ENCODE measurements at places on chromosomes 5 and 9. TPM values are rescaled to one million over a fixed set of nuclear protein-coding genes. Genes with fewer than 3 reads are reported as not detected.

IGFBPL1 gene
- 590 TPM for total RNA-seq

GRCh38 chr5:1255081-1255561, 29.9 kb downstream of the SLC6A18 start:
- no peak for DNase-seq

DNA sequence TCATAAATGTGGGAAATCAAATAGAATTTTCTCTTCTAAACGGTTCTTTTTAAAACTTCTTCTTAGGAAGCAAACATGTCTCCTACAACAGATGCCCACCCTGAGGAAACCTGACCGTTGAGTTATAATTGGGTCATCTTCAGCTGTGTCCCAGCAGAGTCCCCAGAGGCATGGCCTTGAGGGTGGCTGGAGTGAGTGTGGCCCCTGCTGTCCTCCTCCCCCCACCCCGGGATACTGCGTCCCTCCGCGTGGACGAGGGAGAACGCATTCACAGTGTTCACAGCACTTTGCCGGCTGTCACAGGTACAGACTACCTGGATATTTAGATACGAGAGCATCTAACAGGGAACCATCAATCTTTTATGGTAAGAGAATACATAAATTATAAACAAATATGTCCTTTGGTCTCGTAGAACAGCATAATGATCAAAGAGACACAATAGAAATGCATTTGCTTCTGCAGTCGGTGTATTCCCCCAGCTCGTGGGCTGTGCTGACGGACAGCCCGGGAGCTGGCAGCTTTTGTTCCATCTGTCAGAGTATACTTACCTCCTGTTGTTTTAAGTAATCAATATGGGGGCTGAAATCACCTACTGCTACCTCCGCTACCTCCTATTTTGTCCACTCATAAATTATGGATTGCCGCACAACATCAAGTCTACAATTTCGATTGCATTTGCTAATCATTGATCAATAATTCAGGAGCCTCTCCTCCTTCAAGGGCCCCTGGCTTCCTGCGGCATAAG, 214.7 kb downstream of the IRX2 start:
- DNase-seq, result peak; percentile 67

DNA sequence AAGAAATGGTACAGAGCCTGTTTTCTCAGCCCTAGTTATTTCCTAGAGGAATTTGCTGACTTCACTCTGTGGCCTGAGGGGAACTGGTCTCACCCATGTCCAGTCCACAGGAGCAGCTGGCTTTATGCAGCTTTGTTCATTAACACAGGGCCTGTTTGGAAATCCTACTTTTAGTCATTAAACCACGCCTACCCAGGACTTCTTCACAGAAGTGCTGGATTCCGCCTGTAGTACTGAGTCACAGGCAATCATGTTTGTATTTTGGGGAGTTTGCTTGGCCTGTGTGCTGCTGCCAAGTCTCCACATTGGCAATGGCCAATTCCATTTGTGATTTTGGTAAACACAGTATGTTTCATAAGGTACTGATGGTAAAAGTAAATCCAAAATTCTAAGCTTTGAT, 52.8 kb downstream of the CTNND2 start:
- DNase-seq, result no peak

DNA sequence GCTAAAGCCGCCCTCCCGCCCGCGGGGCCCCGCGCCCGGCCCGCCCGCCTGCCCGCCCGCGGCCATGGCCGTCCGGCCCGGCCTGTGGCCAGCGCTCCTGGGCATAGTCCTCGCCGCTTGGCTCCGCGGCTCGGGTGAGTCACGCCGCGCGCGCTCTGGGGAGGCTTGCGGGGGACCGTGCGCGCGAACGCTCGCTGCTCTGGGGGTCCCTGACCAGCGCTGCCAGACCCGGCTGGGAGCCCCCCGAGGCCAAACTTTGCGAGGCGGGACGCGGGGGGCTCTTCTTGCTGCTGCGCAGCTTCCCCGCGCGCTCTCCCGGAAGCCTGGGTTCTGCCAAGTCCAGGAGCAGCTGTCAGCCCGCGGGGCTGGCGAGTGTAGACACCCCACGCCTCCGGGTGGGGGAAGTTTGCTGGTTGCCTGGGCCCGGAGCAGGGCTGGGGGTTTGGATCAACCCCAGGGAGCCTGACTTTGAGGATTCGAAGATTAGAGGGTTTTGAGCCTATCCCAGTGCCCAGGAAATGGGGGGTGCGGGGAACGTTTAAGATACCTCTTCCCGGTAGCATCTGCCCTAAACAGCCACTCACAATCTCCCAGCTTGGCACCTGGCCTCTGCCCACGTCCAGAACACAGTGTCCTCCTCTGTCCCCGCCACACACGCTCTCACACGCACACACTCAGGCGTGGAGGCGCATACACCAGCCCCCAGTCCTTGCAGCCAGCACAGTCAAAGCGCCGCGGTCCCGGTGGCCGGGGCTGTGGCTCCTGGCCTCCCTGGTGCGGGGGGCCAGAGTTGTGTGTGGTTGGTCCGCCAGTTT, 535 bp downstream of the UNC5A start:
- DNase-seq, result no peak

DNA sequence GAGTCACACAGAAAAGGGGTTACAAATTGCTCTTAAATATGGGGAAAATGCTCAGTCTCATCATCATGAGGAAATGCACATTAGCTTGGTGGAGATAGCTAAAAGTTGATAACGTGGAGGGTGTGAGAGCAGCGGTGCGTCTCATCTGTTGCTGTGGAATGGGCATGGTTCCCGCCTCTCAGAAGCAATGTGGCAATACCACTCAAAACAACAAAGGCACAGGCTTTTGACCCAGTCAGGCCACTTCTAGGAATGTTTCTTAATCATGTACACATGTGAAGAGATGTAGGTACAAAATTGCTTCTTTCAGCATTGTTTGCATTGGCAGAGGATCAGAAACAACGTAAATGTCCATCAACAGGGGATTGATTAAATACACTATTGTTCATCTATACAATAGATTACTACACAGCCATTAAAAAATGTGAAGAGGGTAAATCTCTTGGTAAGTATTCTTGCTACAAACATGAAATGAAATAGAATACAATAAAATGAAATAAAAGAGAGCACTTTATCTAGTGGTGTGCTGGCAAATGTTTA, 212.6 kb upstream of the MSX2 start:
- no peak for DNase-seq

GRCh38 chr5:179776411-179776938, 17.3 kb upstream of the LTC4S start:
- no peak for DNase-seq

- DNase-seq, result no peak
Observed at GRCh38 chr5:6013506-6013905, 364.8 kb downstream of the MED10 start.

DNA sequence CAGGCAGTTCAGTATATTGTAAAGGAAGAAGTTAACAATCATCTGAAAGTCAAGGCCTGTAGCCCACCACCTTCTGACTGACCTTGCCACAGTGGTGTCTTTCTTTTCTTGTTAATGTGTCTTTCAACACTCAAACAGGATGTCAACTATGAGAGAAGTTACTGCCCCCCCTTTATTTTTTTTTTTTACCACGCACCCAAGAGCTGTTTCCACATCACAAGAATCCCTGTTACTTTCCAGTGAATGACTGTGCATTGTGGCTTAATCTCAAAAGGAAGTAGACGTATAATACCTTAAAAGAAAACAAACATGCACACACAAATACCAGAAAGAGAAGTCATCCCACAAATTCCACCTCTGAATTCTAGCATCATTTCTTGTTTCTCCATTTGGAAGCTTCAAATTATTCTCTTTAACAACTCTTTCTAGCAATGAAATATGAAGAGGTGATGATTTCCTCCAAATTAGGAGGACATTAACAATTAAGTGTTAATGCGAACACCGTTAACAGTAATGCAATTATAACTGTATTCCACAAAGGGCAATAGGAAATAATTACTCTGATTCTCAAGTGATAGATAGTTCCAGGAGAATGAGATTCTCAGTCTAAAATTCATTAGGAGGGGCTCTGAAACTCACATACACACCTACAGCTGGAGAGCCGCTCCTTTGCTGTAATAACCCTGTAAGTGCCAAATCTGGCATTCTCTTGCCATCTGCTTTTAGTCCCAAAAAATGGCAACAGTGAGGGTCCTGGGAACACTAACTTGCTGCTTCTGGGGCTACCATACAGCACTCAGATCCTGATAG, 201.0 kb downstream of the EFNA5 start:
- DNase-seq, result no peak

GRCh38 chr9:122265149-122265915, 650 bp downstream of the MRRF start:
- DNase-seq, result no peak

DNA sequence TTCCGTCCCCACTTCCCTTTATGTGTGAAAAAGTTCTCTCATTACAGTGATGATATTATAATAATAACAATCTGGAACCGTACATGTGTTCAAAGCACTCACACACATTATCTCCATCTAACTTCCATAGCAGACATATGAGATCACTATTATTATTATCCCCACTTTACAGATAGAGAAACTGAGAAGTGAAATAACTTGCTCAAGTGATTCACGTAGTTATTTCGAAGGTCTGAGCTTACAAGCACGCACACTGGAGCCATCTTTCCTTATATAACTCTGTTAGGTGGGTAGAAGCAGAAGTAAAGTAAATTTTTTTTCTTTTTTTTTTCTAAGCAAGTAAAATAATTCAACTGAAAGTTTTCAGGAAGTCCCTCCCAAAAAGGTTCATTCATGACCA, 62.9 kb upstream of the PTGER4 start:
- no peak for DNase-seq

PCDHGA3 gene
- 10.4 TPM for total RNA-seq

GRCh38 chr5:76406673-76407072, 3.6 kb downstream of the IQGAP2 start:
- no peak for DNase-seq

GRCh38 chr9:94826044-94826443, 99.5 kb downstream of the AOPEP start:
- DNase-seq, result no peak

TRPM6 gene
- 1.7 TPM for total RNA-seq

ADAMTSL2 gene
- total RNA-seq, result 1.3 TPM

DNA sequence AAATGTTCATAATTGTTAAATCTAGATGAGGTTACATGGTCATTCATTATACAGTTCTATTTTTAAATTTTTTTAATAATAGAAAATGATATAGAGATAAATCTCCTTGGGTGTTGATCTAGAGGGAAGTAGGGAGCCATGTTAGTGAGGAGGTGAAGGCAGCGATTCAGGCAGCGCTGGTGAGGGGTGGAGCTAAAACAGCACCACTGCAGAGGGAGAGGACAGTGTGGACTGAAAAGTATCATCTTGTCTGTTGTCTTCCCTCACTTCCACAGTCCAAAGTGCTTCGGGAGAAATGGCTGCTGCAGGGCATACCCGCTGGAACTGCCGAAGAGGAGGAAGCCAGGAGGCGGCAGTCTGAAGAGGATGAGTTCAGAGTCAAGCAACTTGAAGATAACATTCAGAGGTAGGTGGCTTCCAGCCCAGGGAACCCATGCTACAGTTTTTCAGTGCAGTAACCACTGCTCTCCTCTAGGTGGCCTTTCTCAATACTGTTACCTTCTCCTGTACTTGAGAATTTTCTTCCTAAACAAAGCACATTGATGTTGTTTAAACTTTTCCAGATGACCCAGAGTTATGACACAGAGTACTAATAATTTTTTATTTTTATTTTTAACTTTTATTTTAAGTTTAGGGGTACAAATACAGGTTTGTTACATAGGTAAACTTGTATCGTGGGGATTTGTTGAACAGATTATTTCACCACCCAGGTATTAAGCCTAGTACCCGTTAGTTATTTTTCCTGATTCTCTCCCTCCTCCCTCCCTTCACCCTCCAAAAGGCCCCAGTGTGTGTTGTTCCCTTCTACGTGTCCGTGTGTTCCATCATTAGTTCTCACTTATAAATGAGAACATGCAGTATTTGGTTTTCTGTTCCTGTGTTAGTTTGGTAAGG, 100.5 kb downstream of the PALM2AKAP2 start:
- peak; percentile 28 for DNase-seq

FCN2 gene
- total RNA-seq, result not detected

GRCh38 chr5:128693764-128694163, 155.7 kb upstream of the FBN2 start:
- no peak for DNase-seq

LCN9 gene
- not detected for total RNA-seq

DNA sequence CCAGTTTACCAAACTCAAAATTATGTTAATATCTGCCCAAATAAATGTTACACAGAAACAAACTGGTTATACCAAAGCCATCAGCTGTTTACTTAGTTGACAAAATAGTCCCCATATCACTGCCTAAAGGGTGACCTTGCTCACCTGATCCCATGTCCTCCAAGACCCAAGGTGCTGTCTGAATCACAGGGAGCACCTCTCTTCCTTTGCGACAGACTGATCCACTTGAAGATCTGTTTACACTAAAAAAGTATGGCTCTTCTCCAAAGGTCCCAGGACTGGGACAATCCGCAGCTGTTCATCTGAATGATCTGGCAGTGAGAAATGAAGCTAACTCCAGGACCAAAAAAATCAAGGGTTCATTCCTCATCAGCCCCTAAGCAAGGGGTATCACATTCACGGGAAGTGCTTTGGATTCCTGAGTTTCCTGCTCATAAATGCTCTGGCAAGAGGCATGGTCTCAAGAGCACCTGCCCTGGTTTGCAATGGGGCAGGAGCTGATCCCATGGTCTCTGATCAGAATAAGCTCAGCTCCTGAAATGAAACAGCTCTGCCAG, 5.0 kb downstream of the PRUNE2 start:
- no peak for DNase-seq

- DNase-seq, result no peak
Observed at GRCh38 chr9:131997779-131998178, 81.9 kb downstream of the MED27 start.

- DNase-seq, result no peak
Observed at GRCh38 chr9:92538541-92538940, 2.8 kb upstream of the ECM2 start.

- no peak for DNase-seq
Observed at GRCh38 chr5:129406440-129406839, 53.7 kb upstream of the ADAMTS19 start.

- DNase-seq, result no peak
Observed at GRCh38 chr5:37777432-37778130, 62.3 kb downstream of the GDNF start.

DNA sequence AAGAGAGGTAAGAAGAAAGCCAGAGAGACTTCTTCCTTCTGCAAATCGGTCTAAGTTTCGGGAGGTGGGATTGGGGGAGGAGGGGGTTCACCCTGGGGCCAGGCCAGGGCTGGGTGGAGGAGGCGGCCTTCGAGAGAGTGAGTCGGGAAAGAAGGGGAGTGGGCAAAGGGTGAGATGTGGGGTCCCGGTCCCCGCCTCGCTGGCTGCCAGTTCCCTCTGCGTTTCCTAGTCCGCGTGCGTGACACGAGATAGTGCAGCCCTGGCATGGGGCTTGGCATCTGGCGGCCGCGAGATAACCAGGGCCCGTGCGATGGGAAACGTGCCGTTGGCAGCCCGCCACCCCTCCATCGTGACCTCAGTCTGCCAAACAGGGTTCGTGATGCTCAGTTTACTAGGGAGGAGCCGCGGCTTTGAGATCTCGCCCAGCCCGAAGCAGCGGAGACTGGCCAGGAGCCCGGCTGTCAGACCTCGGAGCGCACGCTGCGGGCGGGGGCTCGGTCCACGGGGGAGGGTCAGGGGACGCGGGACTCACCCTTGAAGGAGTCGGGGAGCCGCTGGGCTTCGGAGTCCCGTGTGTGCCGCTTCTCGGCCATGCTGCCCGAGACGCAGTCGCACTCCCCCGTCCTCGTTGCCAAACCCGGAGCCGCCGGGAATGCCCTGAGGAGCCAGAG, at the start of gene STOM:
STOM (minus strand) TSS at position 656 of the 671 bp plus-strand sequence; CDS start at position 593, 63 bp downstream.
- peak; percentile 33 for DNase-seq

CDX1 gene
- total RNA-seq, result not detected

GRCh38 chr5:137751869-137752491, 2.2 kb downstream of the HNRNPA0 start:
- no peak for DNase-seq

Data from glutamatergic neuron (in vitro differentiated cells).